ENCODE measurements at places on chromosomes 16 and 17.

GRCh38 chr17:869567-870525 lies 87.7 kb downstream of the MRM3 start:
- peak; percentile 86 for DNase-seq

GRCh38 chr16:64196444-64196843 lies 925.4 kb downstream of the CDH11 start:
- DNase-seq: no peak

GRCh38 chr17:39569126-39569525 lies 38.6 kb downstream of the NEUROD2 start:
- no peak for DNase-seq

GRCh38 chr16:152141-153128 lies at the start of gene HBZ:
HBZ (plus strand) TSS chr16:152644; CDS start chr16:152910, 266 bp downstream.
- DNase-seq: no peak

- no peak for DNase-seq
Observed at GRCh38 chr16:68779891-68780290, 42.8 kb downstream of the CDH1 start.

DNA sequence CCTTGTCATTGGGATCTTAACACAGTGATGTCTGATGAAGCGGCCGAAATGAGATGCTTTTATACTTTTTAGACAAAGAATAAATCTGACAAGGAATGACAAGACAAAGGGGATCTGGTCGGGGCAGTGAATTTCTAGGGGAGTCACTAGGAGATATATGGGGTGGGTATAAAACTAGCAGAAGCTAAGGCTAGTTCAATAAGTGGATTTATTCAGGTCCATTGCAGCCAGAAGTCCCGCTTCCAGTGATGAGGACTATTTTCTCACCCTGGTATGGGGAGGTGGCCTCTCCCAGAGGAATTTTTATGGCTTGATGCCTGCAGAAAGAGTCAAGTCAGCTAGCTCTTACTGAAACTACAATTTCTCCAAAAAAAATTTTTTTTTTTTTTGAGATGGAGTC lies 23.9 kb downstream of the SLC38A8 start:
- no peak for DNase-seq

- no peak for DNase-seq
Observed at GRCh38 chr17:9021992-9022572, 772 bp downstream of the NTN1 start.

DNA sequence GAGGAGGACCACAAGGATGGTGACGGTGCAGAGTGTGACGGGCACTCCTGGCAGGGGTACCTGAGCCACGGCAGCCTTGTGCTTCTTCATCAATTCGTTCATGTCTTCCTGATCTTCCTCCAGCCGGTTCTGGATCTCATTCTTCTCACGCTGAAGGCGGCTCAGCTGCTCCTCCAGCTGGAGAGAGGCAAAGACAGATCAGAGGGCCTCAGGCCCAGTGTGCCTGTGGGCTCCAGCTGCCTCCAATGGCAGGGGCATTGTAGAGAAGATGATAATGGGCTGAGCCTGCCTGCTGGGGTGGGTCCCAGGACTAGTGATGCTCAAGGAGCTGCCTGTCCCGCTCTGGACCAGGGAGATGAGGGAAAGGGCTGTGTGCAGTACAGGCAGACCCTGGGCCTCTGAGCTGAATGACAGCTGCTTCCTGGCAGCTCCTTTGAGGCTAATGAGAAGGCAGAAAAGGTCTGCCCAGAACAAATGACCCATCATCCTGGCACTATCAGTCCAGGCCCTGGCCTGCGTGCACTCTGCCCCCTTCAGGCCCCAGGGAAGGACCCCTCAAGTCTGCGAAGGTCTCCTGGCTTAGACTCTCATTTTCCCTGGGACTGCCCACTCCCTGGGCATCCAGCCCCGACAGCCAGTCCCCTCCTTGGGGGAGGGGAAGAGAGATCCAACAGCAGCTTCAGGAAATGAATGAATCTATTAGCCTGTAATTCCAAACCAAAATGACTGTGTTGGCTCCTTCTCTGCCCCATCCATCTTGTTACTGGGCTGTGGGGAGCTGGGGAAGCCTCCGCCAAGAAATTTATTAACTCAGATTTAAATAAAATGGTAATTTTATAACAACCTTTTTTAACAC lies 48.0 kb downstream of the PIPOX start:
- DNase-seq: no peak

- DNase-seq: no peak
Observed at GRCh38 chr17:32553168-32553567, 66.4 kb downstream of the CDK5R1 start.

DNA sequence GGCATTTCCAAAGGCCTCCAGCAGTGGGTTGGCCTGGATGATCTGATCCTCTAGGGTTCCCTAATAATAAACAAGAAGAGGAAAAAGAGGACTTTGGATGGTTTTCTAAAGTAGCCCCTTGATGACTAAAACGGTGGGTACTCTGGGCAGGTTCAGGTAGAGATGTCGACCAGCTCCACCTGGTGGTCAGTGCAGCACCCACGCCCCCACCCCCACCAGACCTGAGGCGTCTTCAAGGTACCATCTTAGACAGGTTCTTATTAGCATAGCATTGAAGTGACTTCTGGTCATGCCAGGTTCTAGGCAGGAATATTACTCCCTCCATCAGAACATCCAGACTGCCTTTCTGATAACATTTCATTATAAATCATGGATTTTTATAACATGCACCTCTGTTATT lies 15.0 kb downstream of the MYH13 start:
- DNase-seq: peak; percentile 8

DNA sequence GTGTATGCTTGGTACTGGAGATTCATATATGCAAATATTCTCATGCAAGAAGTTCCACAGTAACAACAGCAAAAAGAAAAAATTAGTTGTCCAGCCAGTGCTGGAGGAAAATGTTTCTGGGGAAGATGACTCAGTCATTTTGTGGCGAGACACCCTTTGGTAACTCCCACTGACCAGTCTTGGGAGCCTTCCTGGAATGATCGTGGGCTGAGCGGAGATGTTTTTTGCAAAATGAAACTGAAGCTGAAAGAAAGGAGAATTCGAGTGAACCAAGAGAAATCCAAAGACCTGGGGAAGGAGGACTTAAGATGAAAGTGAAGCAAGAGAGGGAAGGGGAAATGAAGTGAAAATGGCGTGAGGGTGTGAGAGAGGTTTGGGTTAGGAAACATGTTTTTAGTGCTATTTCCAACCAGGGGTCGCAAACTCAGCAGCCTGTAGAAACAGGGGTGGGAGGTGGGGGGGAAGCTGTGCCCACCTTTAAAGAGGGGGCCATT lies 5.2 kb downstream of the ITPRIPL2 start:
- DNase-seq: peak; percentile 91

DNA sequence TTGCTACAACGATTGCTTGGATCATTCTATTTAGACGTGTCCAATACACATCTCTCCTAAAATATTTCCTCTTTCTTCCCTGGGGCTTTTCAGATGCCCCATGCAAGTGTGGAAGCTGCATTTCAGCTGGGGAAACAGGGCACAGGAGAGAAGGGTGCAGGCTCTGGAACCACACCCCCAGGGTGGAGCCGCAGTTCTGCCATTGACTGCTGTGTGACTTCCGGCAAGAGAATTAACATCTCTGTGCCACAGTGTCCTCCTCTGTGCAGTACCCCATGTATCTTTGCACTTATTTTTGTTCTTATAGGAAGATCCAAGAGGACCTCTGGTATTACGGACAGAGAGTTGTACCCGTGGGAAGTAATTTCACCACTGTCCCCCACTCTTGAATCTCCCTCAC lies 405.3 kb upstream of the EEF2KMT start:
- DNase-seq: no peak

GRCh38 chr17:53722407-53722806 lies 100.3 kb upstream of the KIF2B start:
- DNase-seq: peak; percentile 100
